ENCODE measurements at places on chromosomes 12 and 14. TPM values are rescaled to one million over a fixed set of nuclear protein-coding genes. Genes with fewer than 3 reads are reported as not detected.

Gene ZC2HC1C
- 4.5 TPM for polyA plus RNA-seq

Gene SRRM4
- 10.5 TPM for polyA plus RNA-seq

Gene TAS2R13
- 0.52 TPM for polyA plus RNA-seq

Gene TSHR
- polyA plus RNA-seq, result not detected

Gene CRIP1
- polyA plus RNA-seq, result 0.82 TPM

Gene KLRC2
- polyA plus RNA-seq, result 3.7 TPM

Gene DBX2
- polyA plus RNA-seq, result 0.07 TPM

Gene OR2AP1
- polyA plus RNA-seq, result not detected

Gene RALGAPA1
- 73.3 TPM for polyA plus RNA-seq

Gene RERG
- 0.70 TPM for polyA plus RNA-seq

Gene ATN1
- 13.7 TPM for polyA plus RNA-seq

Gene LMNTD1
- not detected for polyA plus RNA-seq

Gene SYNJ2BP
- polyA plus RNA-seq, result 27.0 TPM

Gene BCAT1
- polyA plus RNA-seq, result 31.3 TPM

Gene P2RX2
- polyA plus RNA-seq, result not detected

Gene TMPRSS12
- not detected for polyA plus RNA-seq

Gene FAM186B
- not detected for polyA plus RNA-seq

Gene NGB
- polyA plus RNA-seq, result 0.87 TPM

All from neural cell (in vitro differentiated cells).